GM23338 (cell line): ENCODE measurements at places on chromosomes 7 and 10.

DNA sequence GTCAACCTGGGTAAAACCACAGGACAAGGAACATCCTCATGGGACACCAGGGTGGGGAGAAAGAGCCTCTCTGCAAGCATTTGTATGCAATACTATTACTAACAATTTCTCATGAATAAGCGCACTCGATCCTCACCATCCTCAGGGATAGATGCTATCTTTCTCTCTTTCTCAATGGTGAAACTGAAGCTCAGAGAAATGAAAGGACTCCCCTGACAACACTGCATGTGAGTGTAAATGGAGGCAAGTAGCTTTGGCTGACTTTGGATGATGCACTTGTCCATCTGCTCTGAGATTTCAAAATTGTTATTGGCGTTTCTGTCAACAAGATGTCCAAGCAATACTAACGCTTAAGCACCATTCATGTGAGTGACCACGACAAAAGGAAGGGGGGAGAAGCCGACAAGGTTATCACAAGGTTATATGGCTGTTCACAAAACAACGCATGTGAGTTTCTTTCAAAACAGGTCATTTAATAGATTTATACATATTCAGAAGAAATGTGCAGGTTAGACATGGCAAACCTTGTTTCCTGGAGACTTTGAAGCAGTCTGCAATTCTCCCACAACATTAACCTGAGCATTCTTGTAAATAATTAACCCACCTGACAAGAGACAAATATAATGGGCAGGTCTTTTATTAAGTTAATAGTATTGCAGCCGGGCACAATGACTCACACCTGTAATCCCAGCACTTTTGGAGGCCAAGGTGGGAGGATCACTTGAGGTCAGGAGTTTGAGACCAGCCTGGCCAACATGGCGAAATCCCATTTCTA is 54.0 kb downstream of the IFIT5 start:
- no peak for DNase-seq

DNA sequence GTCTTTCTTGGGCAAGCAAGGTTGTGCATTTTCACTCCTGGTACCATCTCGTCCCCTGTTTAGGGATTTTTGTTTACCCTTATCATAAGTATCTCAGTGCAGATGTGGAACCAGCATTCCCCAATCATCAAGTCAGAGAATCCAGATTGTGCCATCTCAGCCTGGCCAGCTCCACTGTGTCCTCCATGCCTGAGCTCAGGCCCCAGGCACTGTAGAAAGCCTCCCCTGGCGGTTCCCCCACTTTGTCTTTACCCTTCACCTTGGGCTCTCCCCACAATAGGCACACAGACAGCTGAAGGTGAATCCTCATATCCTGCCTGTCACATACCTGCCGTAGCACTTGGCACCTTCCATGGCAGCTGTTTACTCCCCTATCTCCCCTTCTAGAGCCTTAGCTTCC is 264.7 kb upstream of the NFE2L3 start:
- no peak for DNase-seq

GRCh38 chr10:93775356-93775755 is 17.6 kb downstream of the LGI1 start:
- no peak for DNase-seq

DNA sequence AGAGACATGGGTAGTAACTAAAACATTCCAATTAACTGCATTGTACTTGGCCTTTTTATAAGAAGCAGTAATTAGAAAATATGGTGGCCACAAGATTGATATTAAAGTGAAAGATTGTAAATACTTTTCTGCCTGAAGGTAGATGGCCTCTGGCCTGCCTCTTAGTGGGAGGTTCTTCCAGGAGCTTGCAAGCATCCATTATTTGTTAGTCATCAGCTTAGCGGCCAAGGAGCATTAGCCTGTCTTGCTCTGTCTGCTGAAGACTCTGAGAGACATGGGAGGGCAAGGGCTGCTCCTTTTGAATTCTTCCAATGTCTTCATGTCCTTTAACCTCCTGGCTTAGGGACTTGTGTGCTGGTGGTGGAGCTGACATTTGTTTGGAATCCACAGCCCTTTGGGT is 80.4 kb downstream of the TCF7L2 start:
- no peak for DNase-seq

DNA sequence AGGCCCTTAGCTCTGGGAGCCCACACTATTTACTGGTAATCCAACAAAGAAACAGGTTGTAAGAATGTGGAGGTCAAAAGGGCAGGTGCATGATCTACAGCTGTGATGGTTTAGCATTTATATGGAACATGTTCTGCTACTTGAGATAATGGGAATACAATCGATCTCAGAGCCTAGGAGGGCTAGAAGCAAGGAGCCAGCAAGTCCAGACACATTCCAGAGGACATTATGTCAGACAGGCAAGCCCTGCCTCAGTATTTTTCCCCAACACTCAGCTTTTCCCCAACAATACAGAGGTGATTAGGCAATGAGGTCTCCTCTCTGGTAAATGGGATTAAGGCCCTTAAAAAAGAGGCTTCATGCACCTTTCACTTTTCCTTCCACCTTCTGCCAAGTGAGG is 21.4 kb upstream of the GNAT3 start:
- DNase-seq, result no peak

GRCh38 chr10:95547791-95548435 is 13.3 kb downstream of the SORBS1 start:
- DNase-seq, result peak; percentile 55

- DNase-seq, result no peak
Observed at GRCh38 chr7:155224116-155224811, 73.4 kb upstream of the INSIG1 start.

- no peak for DNase-seq
Observed at GRCh38 chr10:95767884-95768556, 12.1 kb downstream of the ENTPD1 start.

GRCh38 chr7:77327067-77327931 is 88.8 kb downstream of the GSAP start:
- DNase-seq, result no peak
